ENCODE measurements at places on chromosomes 6 and 20.

- DNase-seq: no peak
These were observed 13.5 kb downstream of the IL22RA2 start for GRCh38 chr6:137159912-137160311.

GRCh38 chr6:99324996-99325395, 24.5 kb downstream of the FAXC start:
- DNase-seq: no peak

- no peak for DNase-seq
These were observed 309.7 kb downstream of the SLC35F1 start for GRCh38 chr6:118216751-118217150.

DNA sequence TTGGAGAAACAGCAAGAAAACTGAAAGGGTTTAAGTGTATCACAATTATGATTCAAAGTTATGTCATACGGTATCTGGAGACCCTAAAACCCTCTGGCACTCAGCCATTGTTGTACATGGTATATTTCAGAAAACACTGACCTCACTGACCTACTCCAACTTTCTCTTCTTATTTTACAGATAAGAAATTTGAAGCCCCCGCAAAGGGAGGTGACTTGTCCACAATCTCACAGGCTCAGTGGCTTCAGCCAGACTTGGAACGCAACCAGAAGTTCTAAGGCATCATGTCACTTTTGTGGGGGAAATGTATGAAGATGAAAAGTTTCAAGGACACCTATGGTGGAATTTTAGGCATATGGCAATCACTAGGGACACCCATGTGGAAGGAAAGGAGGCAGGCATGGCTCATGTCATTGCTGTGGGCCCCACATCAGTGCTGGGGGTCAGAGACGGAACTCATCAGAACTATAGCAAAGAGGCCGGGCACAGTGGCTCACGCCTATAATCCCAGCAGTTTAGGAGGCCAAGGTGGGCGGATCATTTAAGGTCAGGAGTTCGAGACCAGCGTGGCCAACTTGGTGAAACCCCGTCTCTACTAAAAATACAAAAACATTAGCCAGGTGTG, 5.2 kb upstream of the TRIB3 start:
- no peak for DNase-seq

- no peak for DNase-seq
These were observed 20.2 kb upstream of the TNFAIP3 start for GRCh38 chr6:137846772-137847313.

- no peak for DNase-seq
These were observed 156.2 kb upstream of the PLCB4 start for GRCh38 chr20:8912731-8913130.

GRCh38 chr6:55694148-55694547, 115.2 kb upstream of the HMGCLL1 start:
- no peak for DNase-seq

Measured in stimulated activated naive CD4-positive, alpha-beta T cell (primary cell).